ENCODE measurements at places on chromosomes 7 and 10. TPM values are rescaled to one million over a fixed set of nuclear protein-coding genes. Genes with fewer than 3 reads are reported as not detected.
A peak's percentile ranks its signal among the peaks of the same experiment; 100 is the strongest.

DNA sequence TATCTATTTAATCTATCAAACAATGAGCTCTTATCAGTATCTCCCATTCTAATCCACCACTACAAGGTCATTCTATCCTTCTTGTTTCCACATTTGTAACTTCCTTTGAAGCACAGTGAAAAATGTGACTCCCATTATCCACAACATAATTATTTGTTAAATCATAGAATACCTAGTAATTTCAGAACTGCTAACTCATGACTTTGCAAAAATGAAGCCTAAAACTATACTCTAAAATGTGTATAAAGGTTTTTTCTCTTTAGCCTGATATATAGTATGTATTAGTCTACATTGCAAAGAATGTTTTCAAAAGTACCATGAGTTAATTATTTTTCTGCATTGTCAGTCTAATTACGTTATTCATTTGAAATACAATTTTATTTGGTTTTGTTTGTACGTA, 12.0 kb upstream of the MRPS16 start:
- no peak for DNase-seq

- no peak for DNase-seq
Observed at GRCh38 chr10:48934672-48935501, 4.8 kb downstream of the LRRC18 start.

GRCh38 chr10:9545073-9545472, 1472.6 kb upstream of the CELF2 start:
- no peak for DNase-seq

GRCh38 chr10:75508814-75509306, 77.4 kb downstream of the LRMDA start:
- no peak for DNase-seq

DNA sequence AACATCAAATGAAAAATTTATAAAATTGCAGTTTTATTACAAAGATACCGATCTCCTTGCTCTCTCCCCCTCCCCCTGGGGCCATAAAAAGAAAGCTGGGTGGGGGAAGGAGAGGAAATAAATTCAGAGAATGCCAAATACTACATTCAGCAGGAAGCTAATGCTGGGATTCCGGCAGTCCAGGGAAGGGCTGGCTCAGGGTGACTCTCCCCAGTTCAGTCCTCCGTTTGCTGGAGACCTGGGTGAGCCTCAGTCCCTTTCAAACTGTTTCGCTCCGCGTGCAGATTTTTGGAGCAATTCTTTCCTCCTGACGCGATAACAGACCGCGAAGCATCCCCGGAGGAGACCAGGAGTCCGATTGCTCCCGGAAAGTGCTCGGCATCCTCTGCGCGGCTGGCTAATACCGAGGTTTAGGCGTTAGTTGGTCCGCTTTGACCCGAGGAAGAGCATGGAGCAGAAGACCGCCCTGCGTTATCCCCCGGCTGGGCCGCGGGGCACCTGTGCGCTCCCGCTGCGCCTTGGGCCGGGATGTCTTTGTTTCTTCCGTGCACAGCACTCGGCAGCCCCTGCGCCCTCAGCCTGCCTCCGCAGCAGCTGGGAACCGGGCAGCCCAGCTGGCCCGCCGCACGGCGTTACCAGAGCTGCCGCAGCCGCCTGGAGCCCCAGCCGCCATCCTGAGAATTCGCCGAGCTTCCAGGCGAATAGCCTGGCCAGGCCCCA, 3.9 kb upstream of the HOXA2 start:
- no peak for DNase-seq

DNA sequence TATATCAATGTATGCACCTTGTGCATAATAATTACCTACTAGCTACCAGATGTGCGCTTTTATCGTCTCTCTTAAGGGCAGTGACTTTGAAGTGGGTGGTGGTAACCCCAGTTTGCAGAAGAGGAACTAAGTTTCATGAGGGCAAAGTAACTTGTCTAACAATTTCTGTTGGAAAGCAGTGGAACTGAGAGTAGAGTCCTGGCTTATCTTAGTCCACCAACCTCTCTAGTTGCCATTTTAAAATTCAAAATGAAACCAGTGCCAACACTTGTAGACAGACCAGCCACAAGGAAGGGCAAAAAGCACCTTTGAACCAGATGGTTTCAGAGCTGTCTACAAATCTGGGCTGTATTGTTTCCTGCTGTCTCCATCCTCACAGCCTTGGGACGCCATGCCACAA, 32.0 kb upstream of the RBM20 start:
- no peak for DNase-seq

DNA sequence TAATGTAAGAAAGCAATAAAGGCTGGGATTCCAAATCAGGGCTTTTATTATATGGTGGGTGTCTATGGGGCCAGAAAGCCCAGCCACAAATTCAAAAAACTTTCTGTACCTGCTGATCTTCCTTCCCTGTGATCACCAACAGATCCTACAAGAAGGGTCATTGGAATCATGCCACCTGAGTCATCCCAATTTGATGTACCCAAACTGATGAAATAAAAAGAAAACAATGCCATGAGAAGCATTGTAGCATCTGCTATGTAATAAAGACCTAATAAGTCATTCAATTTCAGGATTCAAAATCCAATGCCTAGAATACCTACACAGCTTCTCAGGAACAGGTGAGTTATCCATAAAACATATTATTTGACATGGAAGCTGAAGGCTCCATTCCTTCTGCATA, 228.8 kb downstream of the DKK1 start:
- DNase-seq, result no peak

- no peak for DNase-seq
Observed at GRCh38 chr10:6269432-6269831, 66.7 kb downstream of the PFKFB3 start.

DNA sequence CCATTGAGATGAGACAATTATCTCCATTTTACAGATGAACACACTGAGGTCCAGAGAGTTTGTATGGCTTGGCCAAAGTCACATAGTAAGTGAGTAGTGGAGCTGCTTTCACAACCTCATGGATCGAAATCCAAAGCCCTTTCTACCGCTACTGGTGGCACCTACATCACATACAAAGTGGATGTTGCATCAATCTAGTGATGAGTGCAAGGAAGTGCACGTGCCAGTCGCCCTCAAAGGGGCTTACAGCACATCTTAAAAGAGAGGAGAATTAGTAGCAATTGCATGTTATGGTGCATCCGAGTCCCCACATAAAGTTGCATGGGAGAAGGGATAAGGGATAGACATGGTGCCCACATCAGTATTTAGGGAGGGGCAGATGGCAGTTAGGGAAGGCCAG, 31.0 kb upstream of the GPR26 start:
- DNase-seq, result no peak

- no peak for DNase-seq
Observed at GRCh38 chr7:18995270-18995671, 122.2 kb downstream of the TWIST1 start.

DNA sequence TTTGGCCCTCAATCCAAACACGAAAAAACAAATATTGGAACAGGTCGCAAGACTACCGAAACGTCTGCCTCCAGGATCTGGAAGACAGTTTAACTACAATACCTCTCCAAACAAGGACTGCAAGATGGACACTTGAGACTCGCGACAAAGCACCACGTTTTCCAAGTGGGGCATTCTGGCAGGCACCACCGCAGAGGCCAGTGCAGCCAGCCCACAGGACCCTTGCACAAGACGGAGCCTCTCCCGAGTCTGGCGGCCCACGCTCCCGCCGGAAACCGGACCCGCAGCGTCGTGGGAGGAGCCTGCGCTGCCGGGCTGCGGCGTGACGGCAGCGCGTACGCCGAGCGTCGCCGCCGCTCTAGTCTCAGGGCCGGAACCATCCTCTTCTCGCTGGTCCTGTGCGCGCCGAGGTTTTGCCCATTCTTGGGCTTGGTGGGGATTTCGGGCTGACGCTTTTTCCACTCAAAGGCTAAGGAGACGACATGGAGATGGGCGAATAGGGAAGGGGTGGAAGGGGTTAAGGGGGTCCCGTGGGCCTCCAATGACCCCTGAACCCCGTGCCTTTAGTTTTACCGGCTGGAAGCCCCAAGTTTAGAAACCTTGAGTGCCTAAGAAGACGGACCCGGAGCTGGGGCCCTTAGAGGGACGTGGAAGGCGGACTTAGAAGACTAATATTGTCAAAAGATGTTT, at the start of gene ORC5:
Gene ORC5 (minus strand): TSS at position 283 of the 690 bp plus-strand sequence. CDS start 109 bp downstream, at position 174.
- DNase-seq, result peak; percentile 72

- DNase-seq, result no peak
Observed at GRCh38 chr10:1390200-1390599, 334.0 kb downstream of the WDR37 start.

The INMT gene
- 0.08 TPM for polyA plus RNA-seq

The CCDC172 gene
- polyA plus RNA-seq, result not detected

The UNCX gene
- polyA plus RNA-seq, result not detected

The PBLD gene
- 0.95 TPM for polyA plus RNA-seq

The PLAU gene
- not detected for polyA plus RNA-seq

The FKBP9 gene
- polyA plus RNA-seq, result not detected

All from CD8-positive, alpha-beta memory T cell (primary cell).